ENCODE measurements at places on chromosomes 13 and 19.

DNA sequence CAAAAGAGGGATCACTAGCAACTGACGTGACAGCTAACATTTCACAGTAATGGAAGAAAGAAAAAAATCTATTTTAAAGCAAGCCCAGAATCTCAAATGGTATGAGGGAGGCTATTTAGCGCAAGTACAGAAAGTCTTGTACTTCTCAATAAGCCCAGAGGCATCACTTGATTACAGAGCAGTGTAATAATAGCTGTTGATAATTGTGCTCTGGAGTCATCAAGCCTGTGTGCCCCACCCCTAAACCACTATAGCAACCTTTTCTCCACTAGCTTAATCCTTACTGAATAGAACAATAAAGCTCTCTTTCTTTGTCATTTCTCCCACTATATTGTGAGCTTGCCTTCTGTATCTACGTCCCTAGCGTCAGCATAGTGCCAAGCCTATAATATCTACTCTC lies 56.6 kb downstream of the FREM2 start:
- DNase-seq: no peak

- no peak for DNase-seq
Observed at GRCh38 chr13:106566641-106567473, 1.1 kb downstream of the ARGLU1 start.

GRCh38 chr13:109941951-109942350 lies 155.6 kb upstream of the IRS2 start:
- no peak for DNase-seq

- DNase-seq: no peak
Observed at GRCh38 chr13:101292711-101293110, 123.6 kb downstream of the NALCN start.

- DNase-seq: no peak
Observed at GRCh38 chr13:60467098-60467497, 70.1 kb downstream of the TDRD3 start.

GRCh38 chr13:52405369-52405766 lies 604 bp downstream of the THSD1 start:
- DNase-seq: no peak

GRCh38 chr19:29040292-29040691 lies 172.7 kb downstream of the UQCRFS1 start:
- DNase-seq: no peak

DNA sequence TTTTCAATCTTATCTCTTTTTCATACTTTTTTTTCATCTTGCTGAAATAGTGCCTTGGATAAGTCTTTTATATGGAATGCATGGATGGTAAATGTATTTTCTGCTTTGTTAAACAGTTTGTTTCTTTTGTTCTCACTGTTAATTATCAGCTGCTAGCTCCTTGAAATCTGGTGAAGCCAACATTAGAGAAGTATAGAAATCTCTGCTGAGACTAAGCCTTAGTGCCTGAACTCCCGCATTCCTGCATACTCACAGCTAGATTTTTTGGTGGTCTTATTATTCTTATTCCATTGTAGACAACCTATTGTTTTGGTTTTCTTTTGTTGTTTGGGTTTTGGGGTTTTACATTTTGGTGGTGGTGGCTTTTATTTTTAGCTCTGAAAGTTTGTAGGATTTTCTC lies 48.4 kb downstream of the DNAJC15 start:
- no peak for DNase-seq

DNA sequence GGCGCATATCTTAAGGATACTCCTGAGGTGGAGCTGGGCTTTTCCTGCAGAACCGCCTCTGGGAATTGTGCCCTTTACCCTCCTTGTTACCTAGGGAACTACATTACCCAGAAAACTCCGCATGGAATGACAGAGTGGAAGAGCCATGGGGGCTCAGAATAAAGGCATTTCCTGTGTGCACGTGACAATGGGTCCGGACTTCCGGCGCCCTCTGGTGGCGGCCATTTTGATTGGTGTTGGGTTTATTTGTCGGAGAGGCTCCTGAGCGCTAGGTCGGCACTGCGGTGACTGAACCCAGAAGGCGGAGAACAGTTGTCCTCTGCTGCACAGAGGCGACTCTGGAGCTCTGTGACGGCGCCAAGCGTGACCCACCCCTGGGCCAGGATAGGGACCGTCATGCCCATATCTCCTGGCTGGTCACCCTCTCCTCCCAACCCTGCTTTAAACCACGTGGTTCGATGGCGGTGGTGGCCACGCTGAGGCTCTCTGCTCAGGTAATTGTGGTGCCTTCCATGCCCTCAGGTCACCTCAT lies at the start of gene ZNF587B:
TSS of gene ZNF587B (plus strand) at position 229 of the 532 bp plus-strand sequence. CDS start at position 459, 230 bp downstream.
- peak; percentile 3 for DNase-seq

Measured in bone marrow (tissue), 2 donors.